ENCODE measurements at places on chromosomes 3 and 15. TPM values are rescaled to one million over a fixed set of nuclear protein-coding genes. Genes with fewer than 3 reads are reported as not detected.

The NTRK3 gene
- total RNA-seq: 2.1 TPM

The ADAMTS17 gene
- 42.1 TPM for total RNA-seq

The GP9 gene
- not detected for total RNA-seq

The IL17RD gene
- total RNA-seq: 27.5 TPM

The KBTBD13 gene
- total RNA-seq: 0.09 TPM

The CCR5 gene
- not detected for total RNA-seq

The USP50 gene
- total RNA-seq: 1.5 TPM

The PRSS50 gene
- total RNA-seq: 4.8 TPM

The SMCO1 gene
- total RNA-seq: not detected

The NOX5 gene
- total RNA-seq: 0.07 TPM

The ARHGEF26 gene
- 6.2 TPM for total RNA-seq

The CKMT1A gene
- not detected for total RNA-seq

DNA sequence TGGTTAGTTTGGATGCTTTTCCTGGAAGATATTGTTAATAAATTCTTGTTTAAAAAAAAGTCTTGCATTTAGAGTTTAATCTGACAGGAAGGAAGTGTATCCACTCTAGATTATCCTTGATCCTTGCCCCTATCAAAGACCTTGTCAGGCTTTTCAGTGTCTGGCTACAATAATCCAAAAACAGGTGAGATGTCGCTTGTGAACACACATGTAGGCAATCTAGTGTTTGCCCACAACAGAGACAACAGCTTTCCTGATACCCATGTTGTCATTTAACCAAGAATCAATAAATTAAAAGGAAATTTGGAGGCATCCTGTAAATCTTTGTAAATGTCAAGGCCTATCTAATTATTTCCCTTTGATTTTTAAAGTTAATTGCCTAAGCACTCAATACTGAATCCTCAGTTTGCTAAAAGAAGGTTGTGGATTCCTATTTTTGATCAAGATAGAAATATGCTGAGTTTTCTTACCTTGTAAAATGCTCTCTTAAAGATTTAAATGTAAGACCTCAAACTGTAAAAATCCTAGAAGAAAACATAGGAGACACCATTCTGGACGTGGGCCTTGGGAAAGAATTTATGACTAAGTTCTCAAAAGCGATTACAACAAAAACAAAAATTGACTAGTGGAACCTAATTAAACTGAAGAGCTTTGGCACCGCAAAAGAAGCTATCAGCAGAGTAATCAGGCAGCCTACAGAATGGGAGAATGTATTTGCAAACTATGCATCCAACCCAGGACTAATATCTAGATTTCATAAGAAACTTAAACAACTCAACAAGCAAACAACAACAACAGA, 207.7 kb downstream of the NAALADL2 start:
- H3K4me3 ChIP-seq: no peak overlapping the region
- no peaks in the 10 kb centered on the region for H3K27me3 ChIP-seq
- no peak for DNase-seq
- peaks cover 2% of the 10 kb centered on the region for H3K36me3 ChIP-seq
- H3K27ac ChIP-seq: no peak overlapping the region

DNA sequence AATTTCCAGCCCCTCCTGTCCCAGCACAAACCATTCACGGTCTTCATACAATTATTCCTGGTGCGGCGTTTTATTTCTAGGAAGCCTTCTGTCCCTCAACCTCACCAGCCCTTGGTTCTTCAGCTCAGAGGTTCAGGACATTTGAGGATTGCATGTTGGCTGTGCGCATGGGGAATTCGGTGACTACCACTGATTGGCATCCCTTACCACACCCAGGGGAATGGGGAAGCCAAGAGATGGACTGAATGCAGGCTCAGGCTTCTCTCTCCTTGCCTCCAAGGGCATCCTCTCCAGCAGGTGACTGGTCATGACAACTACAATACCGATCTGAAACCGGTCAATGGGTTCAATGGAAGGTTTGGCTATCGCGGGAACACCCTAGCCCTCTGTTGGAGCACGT, 153.8 kb downstream of the MTHFS start:
- H3K27me3 ChIP-seq: no peaks in the 10 kb centered on the region
- H3K27ac ChIP-seq: no peak overlapping the region
- H3K4me1 ChIP-seq: no peaks in the 10 kb centered on the region

- no peaks in the 10 kb centered on the region for H3K27me3 ChIP-seq
- H3K4me1 ChIP-seq: peaks cover 23% of the 10 kb centered on the region
- peak overlapping the region; percentile 47 for H3K27ac ChIP-seq
- H3K36me3 ChIP-seq: no peaks in the 10 kb centered on the region
Measured at GRCh38 chr3:170699158-170700053, 113.5 kb upstream of the SLC7A14 start.

- H3K4me1 ChIP-seq: no peaks in the 10 kb centered on the region
- no peak overlapping the region for H3K4me3 ChIP-seq
- no peak for DNase-seq
- no peaks in the 10 kb centered on the region for H3K36me3 ChIP-seq
- H3K27me3 ChIP-seq: peaks cover 30% of the 10 kb centered on the region
Measured at GRCh38 chr15:92077353-92078085, 224.0 kb downstream of the SLCO3A1 start.

DNA sequence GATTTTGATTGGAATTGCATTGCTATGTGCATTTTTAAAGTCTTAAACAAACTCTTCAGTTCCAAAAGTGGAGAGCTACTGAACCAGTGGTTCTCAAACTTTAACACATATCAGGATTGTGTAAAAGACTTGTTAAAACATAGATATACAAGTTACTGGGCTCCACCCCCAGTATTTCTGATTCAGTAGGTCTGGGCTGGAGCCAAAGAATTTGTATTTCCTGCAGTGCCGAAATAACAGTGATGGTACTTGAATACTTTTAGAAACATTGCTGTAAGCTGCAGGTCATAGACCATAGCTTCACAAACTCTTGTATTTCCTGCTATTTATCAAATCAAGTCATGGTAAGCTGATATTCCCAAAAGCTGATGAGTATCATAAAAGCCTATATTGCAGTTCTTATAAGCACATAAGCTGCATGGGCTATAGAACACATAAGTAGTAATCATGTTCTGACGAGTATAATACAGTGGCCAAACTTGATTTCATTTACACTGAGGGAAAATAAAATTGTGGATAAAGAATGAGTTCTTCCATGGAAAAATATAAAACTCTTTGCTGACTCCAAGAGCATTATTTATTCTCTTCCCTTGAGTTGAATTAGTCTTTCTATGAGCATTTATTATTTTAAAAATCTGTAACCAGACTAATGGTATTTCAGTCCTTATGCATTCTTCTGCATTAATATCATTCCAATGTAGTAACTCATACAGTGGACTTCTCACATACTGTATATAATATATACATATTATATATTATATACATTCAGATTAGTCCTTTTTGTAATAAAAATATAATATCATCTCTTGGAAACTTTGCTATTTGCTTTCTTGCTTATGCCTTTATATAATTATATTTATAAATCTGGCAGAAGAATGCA, 550.5 kb upstream of the AGTR1 start:
- no peak overlapping the region for H3K4me3 ChIP-seq
- no peak overlapping the region for H3K27ac ChIP-seq
- H3K36me3 ChIP-seq: no peaks in the 10 kb centered on the region
- DNase-seq: no peak
- no peaks in the 10 kb centered on the region for H3K4me1 ChIP-seq

GRCh38 chr3:135907422-135908165, 57.9 kb upstream of the PPP2R3A start:
- H3K4me1 ChIP-seq: peaks cover 7% of the 10 kb centered on the region
- DNase-seq: no peak
- no peak overlapping the region for H3K27ac ChIP-seq
- H3K36me3 ChIP-seq: no peaks in the 10 kb centered on the region

DNA sequence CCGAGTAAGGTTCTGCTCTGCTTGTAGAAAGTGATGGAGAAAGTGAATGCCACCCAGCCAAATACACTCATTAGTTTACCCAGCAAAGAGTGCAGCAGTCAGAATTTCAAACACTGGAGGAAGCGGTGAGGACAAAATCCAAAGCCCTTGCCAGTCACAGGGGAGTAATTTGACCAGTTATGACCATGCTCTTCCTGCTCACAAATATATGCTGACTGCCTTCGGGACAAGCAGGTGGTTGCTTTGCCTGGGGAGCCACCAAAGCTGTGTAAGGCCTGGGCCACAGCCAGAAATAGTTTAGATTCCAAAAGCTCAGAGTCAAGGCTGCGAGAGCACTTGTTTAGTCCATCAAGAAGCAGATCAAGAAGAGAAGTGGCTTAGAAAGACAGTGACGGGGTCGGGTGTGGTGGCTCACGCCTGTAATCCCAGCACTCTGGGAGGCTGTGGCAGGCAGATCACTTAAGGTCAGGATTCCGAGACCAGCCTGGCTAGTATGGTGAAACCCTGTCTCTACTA, 51.0 kb upstream of the ATP13A3 start:
- no peak for DNase-seq
- no peak overlapping the region for H3K27ac ChIP-seq
- no peaks in the 10 kb centered on the region for H3K27me3 ChIP-seq
- H3K4me1 ChIP-seq: peaks cover 10% of the 10 kb centered on the region
- no peak overlapping the region for H3K4me3 ChIP-seq

DNA sequence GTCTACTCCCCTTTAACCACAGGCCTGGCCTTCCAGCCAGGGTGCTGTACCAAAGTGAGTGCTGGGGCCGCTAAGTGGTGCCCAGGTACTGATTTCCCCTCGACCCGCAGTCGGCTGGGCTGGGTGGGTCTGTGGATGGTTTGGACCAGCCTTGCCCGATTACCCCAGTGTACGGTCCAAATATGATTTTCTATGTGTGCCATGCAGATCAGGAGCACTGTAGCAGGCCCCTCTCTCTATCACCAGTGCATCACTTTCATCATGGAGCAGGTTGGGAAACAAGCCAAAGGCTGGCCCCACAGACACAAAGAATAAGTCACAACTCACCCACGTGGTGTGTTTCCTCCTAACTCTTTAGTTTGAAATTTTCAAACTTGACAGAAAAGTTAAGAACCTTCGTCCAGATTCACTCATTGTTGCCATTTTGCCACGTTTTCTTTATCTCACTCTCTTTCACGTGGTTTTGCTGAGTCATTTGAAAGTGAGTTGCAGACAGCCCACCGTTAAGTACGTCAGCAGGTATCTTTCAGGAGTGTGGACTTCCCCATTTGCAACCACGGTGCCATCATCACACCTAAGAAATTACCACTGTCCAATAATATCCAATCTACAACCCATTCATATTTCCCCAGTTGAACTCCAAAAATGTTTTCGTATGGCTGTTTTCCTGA, 37.0 kb downstream of the ZNF710 start:
- peaks cover 62% of the 10 kb centered on the region for H3K4me1 ChIP-seq
- no peaks in the 10 kb centered on the region for H3K27me3 ChIP-seq
- H3K27ac ChIP-seq: peak overlapping the region; percentile 51

- no peak overlapping the region for H3K27ac ChIP-seq
- no peak overlapping the region for H3K4me3 ChIP-seq
- no peaks in the 10 kb centered on the region for H3K27me3 ChIP-seq
Measured at GRCh38 chr3:138513090-138513843, 78.9 kb downstream of the ESYT3 start.

- H3K36me3 ChIP-seq: peaks cover 20% of the 10 kb centered on the region
- DNase-seq: no peak
- H3K4me3 ChIP-seq: no peak overlapping the region
- H3K27me3 ChIP-seq: no peaks in the 10 kb centered on the region
Measured at GRCh38 chr3:179769411-179770247, 116.8 kb downstream of the USP13 start.

DNA sequence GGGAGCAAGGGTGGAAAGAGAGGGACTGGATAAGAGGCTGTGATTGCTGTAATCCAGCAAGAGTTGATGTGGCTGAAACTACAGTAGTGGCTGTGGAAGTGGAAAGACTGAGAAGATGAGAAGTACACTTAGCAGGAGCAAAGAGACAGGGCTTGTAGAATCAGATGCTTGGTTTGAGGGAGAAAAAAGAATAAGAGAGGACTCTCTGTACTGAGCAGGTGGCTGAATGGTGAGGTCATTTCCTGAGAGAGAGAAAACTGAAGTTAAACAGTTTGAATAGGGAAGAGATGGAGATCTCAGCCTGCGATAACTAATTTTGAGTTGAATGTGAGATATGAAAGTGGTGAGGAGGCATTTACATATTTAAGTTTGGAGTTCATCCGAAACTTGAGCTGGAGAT, 95.8 kb upstream of the SLC25A36 start:
- peaks cover 34% of the 10 kb centered on the region for H3K27me3 ChIP-seq
- H3K27ac ChIP-seq: no peak overlapping the region
- no peaks in the 10 kb centered on the region for H3K4me1 ChIP-seq
- no peak overlapping the region for H3K4me3 ChIP-seq
- DNase-seq: no peak

DNA sequence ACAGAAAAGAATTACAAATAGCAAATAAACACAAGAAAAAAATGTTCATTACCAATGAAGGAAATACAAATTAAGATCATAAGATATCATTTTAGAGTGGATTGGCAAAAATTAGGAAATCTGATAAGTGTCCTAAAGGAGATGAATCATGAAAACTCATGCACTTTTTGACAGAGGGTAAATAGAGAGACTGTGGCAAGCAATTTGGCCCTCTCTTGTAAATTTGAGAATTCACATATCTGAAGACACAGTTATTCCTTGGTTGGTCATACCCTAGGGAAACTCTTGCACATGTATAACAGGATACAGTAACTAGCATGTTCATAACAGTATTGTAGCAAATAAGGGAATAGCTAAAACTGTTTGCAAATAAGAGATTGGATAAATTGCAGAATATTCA, 246.0 kb upstream of the GADL1 start:
- H3K27me3 ChIP-seq: no peaks in the 10 kb centered on the region
- peaks cover 20% of the 10 kb centered on the region for H3K4me1 ChIP-seq
- no peaks in the 10 kb centered on the region for H3K36me3 ChIP-seq
- DNase-seq: no peak

Measured in mesothelial cell of epicardium (in vitro differentiated cells).